ENCODE measurements at places on chromosomes 1 and 21.

DNA sequence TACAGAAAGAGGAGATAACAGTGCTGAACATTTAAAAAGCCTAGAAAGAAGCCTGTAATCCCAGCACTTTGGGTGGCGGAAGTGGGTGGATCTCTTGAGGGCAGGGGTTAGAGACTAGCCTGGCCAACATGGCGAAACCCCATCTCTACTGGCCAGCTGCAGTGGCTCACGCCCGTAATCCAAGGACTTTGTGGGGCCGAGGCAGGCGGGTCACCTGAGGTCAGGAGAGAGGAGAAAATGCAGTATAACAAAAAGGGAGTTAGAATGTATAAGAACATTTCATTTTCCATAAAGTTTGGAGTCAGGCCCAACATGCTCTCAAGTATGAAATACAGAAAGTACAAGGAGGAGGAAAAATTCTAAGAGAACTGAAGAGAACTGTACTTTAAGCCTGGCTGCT lies 134.5 kb downstream of the SMYD3 start:
- DNase-seq = peak; percentile 36

- DNase-seq = no peak
Observed at GRCh38 chr1:234731569-234732085, 121.6 kb upstream of the IRF2BP2 start.

- DNase-seq = no peak
Observed at GRCh38 chr1:14242870-14243269, 355.6 kb upstream of the KAZN start.

DNA sequence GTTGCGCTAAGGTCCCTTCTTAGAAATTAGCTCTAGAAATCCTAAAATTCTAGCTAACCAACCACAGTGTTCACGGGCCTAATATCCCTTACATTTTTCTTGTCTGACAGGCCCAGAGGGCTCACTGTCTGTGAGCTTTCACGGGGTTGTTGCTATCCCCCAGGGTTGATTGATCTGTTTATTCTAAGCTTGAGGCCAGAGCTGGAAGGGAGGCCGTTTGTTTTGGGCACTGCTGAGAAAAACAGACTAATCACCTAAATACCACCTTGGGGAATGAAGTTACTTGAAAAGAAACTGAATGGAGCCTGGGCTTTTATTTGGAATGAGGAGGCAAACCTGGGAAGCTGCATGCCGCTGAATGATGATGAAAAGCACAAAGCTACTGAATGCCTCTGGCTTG lies 162.4 kb downstream of the KIF26B start:
- DNase-seq = no peak

- DNase-seq = no peak
Observed at GRCh38 chr1:206637605-206638004, 2.3 kb downstream of the DYRK3 start.
